NCI-H446 treated with DMSO at 0.1 percent for 48 hours (cell line): ENCODE measurements at places on chromosomes 12 and 14.

GRCh38 chr12:28794211-28794610, 354.9 kb upstream of the FAR2 start:
- no peak for DNase-seq

GRCh38 chr14:28577187-28577586, 189.4 kb upstream of the FOXG1 start:
- DNase-seq = no peak

- no peak for DNase-seq
Measured at GRCh38 chr14:22026527-22026926, 352.9 kb upstream of the OR4E1 start.

GRCh38 chr12:55675666-55676065, 32.0 kb downstream of the ITGA7 start:
- DNase-seq = no peak

GRCh38 chr14:20469890-20470602, 840 bp downstream of the PNP start:
- DNase-seq = peak; percentile 33

- peak; percentile 12 for DNase-seq
Measured at GRCh38 chr14:23299211-23299957, 3.3 kb downstream of the PPP1R3E start.

DNA sequence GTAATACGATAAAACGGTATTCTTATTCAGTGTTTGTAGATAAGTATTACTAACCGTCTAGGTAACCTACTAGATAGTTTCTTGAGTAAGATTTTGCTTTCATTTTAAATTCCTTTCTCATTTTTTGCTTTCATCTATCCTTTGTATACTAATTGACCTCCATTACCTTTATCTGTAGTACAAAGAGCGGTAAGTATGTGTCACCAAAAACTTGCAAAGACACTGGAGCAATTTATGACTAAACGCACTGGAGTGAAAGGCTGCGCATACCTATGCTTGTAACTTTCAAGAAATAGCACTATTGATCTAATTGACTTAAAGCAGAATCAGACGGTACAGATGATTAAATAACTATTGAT, 1.7 kb downstream of the ARHGAP5 start:
- DNase-seq = no peak

- no peak for DNase-seq
Measured at GRCh38 chr12:42325326-42325652, 605 bp downstream of the ZCRB1 start.

GRCh38 chr14:21069388-21070082, 569 bp upstream of the ARHGEF40 start:
- no peak for DNase-seq

- no peak for DNase-seq
Measured at GRCh38 chr14:73742520-73743238, 28.5 kb upstream of the PNMA1 start.

DNA sequence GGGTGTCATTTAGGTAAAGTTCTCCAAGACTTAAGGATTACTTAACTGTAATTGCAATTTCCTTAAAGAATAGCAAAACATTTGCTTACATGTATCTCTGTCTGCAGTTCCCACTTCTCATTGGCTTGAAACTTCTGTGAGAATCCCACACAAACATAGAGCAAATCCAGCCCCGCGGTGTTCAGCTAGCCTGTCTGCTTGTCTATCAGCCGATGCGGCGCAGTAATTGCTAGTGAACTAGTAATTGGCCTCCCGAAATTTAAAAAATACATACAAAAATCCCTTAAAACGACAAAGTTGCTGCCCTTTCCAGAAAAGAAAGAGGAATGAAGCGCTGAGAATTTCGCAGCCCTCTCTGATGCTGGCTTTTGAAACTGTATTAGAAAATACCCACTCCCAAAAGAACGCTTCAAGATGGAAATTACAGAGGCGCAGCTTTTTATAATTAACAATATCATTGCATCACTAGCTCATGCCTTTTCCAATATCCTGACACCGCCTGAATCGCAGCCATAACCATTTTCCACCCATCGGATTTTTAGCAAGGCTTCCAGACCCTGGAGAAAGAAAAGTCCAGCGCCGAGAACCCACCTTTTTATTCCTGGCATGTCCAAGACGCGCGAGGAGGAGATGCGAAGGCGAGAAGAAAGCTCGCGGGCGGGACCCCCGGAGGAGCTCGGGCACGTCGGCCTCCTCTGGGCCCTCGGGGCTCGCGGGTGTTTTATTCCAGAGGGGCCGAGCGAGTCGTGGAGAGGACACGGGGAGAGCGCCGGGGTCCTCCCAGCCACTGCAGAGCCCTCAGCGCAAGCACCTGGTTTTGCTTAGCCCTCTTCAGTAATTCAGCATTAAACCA, 646 bp downstream of the FBLN5 start:
- no peak for DNase-seq

DNA sequence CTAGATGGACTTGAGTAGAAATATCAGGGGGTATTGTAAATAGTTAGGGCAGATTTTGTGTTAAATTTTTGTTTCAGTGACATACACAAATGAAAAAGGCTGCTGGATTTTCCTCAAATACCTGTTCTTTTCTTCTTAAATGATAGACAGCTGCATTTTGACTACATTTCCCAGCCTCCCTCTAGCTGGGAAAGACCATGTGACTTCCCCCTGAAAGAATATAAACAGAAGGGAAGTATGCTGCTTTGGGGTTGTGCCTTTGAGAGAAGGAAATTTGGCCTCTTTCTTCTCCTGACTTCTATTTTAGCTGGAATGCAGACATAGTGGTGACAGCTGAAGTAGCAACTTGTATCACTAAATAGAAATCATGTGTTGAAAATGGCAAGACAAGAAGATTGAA, 476.1 kb upstream of the SYT1 start:
- DNase-seq = no peak

GRCh38 chr12:50556273-50556672, 51.5 kb downstream of the DIP2B start:
- no peak for DNase-seq
